ENCODE measurements at places on chromosomes 2 and 18.

DNA sequence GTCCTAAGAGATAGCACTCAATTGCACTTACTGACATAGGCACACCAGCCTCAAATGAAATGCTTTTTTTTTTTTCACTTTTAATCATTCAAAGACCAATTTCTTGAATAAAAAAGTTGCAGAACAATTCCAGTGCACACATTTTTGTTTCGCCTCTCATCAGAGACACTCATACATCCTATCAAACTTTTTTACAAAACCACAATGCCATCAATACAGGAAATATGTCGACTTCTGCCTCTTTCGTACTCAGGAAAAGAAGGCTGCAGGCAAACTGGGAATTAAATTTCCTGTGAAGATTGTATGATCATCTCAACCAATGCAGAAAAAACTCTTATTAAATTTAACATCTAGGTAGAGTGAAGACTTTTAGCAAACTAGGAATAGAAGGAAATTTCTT is 112.4 kb downstream of the DNER start:
- no peak for DNase-seq

DNA sequence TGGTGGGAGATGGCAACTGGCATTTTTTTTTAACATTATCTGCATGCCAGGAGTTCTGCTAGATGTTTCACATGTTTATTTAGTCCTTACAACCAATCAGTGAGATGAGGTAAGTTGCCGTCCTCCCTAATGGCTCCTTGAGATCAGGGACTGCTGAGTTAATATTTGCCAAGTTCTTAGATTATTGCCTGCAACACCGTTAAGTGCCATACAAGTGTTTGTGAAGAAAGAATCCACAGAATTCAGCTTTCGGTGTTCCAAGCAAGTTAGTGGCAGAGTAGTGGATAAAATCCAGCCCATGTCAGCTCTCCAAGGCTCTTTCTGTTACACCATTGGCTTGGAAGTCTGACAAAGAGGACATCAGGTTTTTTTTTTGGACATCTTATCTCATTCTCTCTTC is 95.9 kb downstream of the C1QL2 start:
- DNase-seq, result peak; percentile 51

- no peak for DNase-seq
These were observed 119.3 kb upstream of the GYPC start for GRCh38 chr2:126536605-126537200.

DNA sequence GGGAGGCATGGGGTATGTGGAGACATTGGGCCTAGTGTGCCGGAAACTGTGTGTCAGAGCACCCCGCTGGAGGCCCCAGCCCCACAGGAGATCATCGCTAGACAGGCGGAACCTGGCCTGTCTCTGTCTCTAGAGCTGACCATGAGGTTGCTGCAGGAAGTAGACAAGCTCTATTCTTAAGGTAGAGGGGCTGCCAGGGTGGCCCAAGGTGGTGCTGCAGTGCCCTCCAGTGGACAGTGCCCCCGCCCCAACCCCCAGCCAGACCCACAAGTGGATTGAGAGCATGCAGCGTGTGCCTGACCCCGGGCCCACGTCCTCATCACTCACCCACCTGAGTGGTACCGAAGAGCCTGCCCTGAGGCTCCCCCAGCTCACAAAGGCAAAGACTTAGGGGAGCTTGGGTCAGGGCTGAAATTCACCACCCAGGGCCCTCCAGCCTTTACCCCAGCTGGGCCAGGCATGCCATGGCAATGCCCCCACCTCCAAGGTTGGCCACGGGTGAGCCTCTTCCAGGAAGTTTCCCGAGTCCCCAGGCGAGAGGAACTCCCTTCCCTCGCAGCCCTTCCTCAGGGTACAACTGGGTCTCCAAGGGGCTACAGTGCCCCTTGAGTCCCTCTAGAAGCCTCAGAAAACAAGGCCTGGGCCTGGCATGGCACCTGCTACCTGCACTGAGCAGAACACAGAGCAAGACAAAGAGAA is 155.0 kb downstream of the TTC32 start:
- no peak for DNase-seq

DNA sequence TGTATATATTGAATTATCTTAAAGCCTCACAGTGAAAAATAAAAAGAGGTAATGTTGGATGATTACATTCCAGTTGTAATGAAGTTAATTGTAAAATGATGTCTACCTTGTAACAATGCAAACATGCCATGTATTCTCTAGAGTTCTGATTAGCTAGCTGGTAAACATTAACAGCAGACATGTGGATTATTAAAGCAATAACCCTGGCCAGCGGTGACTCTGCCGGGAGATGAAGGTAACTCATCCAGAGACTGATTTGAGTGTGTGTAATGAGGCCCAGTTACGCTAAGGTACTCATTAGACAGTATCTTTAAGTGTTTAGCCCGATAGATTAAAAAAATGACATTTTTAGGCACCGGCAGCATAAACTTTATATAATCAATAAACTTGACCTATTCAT is 79.6 kb upstream of the REV1 start:
- no peak for DNase-seq

- no peak for DNase-seq
These were observed 56.0 kb downstream of the TMEM247 start for GRCh38 chr2:46535360-46535759.

DNA sequence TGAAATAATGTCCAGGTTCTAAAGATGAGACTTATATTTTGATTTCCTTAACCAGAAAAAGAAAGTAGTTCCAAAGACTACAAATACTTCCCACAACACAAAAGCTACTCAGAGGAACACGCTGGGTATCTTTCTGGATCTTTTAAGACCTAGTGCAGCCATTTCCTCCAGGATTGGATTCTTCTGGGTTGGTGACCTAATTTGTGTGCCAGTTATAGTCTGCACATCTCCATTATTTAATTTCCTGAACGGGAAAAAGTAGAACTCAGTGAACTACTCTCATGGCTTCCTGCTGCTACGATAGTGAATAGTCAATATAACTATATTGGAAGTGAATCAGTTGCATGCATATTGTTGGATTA is 1.5 kb downstream of the TMEM87B start:
- DNase-seq, result no peak

DNA sequence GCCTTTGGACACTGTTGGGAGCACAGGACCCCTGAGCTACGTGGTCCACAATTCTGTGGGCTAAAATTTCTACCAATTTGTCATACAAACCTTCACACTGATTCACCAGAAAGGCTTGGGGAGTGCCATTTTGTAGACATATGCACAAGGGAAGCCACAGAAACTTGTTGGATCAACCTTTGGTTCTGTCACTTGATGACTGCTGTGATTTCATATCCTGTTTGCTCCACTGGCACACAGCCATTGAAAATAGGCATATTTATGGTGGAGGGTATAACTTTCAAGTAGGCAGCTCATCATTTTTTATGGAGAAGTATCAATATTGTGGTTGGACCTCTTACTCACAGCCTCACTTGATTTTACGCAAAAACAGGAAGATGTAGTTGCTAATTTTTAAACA is 10.5 kb downstream of the NAPG start:
- no peak for DNase-seq

DNA sequence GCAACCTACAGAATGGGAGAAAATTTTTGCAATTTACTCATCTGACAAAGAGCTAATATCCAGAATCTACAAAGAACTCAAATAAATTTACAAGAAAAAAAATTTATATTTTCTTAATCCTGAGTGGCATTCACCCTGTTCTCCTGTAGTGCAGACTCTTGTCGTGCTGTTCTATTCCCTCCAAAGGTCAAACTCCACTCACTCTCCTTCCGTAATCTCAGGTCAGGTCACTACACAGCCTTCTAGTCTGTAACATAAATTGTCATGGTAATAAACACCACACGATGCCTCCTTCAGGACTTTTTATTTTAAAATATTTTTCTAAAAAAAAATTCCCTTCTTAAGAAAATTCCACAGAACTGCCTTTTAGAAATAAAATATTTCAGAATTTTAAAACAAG is 417.9 kb upstream of the GCFC2 start:
- no peak for DNase-seq

DNA sequence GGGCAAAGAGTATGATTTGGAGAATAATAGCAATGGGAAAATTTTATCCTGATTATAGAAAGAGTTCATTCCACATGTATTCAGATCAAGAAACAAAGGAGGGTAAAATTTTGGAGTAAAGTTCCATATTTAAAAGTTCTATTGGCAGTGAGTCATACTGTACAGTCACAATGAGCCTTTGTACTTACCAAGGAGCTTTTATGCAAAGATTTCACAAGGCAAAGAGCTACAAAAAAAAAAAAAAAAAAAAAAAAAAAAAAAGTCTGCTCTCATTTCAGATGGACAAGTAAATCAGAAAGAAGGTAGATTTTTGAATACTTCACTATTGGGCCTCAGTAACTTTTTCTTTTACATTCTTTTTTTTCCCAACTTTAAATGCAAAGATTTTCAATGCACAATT is 1802.2 kb upstream of the PIK3C3 start:
- no peak for DNase-seq

Measured in NCI-H2029 (cell line).